T-cell (primary cell): ENCODE measurements at places on chromosomes 3 and 15.

- no peak for DNase-seq
Measured at GRCh38 chr3:140128631-140129030, 193.6 kb downstream of the CLSTN2 start.

GRCh38 chr15:73568564-73569280 is 64.5 kb downstream of the NPTN start:
- no peak for DNase-seq

GRCh38 chr3:40718209-40718608 is 193.4 kb downstream of the ZNF621 start:
- DNase-seq: no peak

- no peak for DNase-seq
Measured at GRCh38 chr15:67828969-67829646, 3.8 kb downstream of the SKOR1 start.

GRCh38 chr3:100891033-100891432 is 102.2 kb downstream of the ABI3BP start:
- no peak for DNase-seq

DNA sequence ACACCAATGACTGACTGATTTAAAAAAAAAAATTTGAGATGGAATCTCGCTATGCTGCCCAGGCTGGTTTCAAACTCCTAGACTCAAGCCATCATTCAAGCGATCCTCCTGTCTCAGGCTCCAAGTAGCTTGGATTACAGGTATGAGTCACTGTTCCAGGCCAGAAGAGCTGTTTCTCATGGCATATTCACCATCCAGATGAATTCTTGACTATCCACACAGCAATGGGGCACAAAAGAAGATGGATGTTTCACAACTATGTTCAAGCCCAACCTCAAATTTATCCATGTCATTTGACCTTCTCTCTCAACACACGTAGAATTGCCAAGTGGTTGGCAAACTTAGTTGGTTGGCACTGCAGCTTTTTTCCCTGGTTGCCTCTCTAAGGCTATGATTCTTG is 40.6 kb downstream of the PRICKLE2 start:
- DNase-seq: no peak

GRCh38 chr15:28080386-28080785 is 18.7 kb downstream of the OCA2 start:
- no peak for DNase-seq

- no peak for DNase-seq
Measured at GRCh38 chr15:63891768-63892133, 58.0 kb upstream of the HERC1 start.

DNA sequence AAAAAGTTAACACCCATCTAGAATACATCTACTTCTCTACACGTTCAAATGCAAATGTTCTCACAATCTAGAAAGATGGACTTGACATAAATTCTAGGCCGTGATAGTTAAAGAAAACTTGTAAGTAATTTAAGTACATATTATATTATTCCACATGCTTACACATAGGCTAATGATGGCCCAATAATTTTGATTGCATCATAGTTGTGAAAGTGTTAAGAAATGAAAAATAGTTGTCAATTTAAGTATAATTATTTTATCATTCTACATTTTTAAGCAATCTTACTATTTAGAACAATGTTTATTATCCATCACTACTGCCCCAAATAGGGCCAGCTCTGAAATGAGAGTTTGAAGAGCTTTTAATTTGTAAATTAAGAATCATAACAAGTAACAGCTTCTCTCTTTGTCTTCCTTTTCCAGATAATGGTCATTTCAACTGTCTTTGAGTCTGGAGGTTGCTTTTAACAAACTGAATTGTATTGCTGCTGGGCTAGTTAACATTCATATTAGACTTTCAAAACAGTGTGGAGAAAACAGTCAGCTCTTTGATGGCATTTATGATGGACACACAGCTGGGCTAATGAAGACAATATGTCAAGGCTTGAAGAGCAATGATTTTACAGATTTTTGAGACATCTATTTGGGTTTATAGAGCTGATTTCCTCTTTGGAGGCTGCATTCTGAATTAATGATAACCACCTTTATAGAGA is 246.1 kb upstream of the KCNH8 start:
- no peak for DNase-seq

DNA sequence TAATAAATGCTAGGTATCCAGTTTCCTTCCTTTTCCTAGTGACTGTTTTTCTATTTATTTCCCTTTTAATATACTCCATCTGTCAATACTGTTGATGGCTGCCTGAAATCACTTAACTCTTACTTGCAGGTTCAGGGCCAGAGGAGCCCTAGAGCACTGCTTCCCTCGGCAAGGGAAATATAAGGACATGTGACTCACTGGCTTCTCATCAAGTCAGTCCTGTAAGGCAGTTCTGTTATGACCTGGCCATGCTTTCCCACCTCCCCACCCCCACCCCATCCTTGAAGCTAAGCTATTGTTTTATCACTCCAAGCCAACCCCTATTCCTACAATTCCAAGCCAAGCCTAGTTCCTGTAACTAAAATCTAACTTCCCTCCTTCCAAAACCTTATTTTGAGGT is 800.7 kb downstream of the ROBO1 start:
- no peak for DNase-seq

DNA sequence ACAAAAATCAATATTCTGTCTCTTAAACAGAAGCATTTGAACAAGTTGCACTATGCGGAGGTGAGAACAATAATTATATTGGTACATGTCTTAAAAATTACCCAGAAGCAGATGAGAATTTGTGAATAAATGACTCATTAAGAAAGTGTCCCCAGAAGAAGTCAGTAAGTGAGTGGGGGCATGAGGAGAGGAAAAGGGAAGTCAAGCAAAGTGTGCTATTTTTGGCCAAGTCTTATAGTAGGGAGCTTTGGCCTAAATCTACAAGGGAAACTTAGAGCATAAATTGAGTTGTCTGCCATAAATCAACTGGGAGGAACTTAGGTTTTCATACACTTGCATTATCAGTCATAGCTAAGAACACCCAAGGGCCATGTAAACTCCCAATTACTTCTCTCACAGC is 86.9 kb upstream of the SATB1 start:
- no peak for DNase-seq

DNA sequence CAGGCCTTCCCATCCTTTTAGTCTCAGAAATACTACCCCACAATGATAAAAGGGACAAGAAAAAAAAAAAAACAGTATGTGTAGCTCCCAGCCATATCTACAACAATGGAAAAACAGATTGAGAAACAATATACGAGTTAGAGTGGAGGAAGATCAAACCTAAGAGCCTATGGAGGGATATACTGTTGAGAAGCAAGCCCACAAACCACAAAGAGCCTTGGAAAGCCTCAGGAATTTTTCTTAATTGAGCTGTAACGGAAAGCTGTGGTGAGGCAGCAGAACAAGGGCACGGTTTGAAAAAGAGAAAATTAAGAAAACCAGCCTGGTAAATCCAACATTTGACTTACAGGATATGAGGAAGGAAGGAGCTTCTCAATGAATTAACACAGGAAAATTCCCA is 21.4 kb downstream of the KPNA1 start:
- DNase-seq: no peak

DNA sequence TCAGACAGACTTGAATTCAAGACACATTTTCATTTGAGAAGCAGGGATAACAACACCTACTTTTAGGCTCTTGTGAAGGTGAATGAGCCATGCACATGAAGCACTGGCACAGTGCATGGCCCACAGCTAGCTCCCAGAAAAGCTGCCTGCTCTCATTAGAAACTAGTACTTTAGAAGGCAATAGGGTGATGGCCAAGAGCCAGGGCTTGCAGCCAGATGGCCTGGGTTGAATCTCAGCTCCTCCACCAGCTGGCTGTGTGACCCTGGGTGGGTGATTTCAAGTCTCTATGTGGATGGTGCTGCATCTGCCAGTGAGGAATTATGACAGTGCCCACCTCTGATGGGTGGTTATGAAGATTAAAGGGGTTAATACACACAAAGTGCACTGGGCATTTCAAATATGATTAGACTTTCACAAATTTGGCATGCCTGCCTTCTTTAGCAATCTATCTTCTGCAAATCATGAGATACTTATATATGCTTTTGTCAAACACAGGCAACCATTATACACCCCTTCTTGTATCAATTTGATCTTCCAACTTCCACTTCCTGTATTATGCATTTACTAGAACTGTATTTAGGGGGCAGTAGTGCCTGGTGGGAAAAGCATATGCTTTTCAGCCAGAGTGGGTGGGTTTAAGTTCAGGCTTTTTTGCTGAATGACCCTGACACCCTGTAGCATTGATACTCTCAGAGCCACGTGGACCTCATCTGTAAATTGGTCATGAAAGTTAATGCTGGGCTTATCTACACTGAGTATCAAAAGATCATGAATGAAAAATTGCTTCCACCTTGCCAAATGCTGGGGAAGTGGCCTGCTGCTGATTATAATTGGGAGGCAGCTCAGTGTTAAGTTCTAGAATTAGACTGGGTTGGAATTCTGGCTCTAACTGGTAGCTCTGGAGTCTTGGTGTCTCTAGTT is 34.7 kb upstream of the RBP1 start:
- DNase-seq: no peak

DNA sequence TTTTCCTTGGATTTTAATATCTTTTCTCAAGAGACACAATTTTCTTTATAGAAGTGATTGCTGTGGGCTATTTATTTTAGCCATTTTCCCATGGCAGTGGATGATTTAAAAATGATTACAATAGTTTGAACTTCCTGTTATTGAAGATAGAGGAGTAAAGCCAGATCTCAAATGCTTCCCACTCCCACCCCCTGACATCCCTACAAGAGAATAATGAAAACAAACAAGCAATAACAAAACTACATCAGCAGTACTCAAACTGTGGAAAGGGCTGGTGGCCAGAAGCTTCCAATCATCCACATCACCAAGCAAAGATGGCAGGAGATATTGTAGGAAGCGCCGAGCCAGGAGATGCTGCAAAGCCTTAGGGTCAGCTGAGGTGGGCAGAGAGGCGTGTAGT is 831.1 kb upstream of the NR2F2 start:
- DNase-seq: no peak

GRCh38 chr3:42123012-42123581 is 31.9 kb downstream of the TRAK1 start:
- no peak for DNase-seq

GRCh38 chr3:182252802-182253201 is 540.5 kb upstream of the ATP11B start:
- DNase-seq: no peak

- DNase-seq: no peak
Measured at GRCh38 chr3:191901741-191902140, 440.8 kb downstream of the PYDC2 start.

- no peak for DNase-seq
Measured at GRCh38 chr15:60539016-60539415, 60.1 kb upstream of the ICE2 start.

- no peak for DNase-seq
Measured at GRCh38 chr3:73207946-73208440, 146.5 kb downstream of the EBLN2 start.

GRCh38 chr15:28022961-28023360 is 76.2 kb downstream of the OCA2 start:
- no peak for DNase-seq

DNA sequence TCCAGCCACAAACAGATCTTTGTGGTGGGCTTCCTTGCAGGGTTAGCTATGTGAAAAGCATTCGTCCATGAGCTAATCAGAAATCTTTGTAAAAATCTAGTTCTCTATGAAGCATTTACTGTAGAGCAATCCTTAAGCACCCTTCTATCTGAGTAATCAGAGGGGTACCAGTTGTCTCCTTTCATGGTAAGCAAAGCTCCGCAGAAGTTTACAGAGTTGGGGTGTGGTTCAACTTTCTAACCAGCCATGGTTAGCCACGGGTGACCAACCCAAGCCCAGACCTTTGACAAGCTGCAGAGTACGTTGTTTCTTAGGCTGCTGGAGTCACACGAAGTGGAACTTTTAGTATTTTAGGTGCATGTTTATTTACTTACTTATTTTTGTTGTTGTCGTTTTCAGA is 77.4 kb downstream of the FLNB start:
- no peak for DNase-seq

GRCh38 chr3:41898631-41899030 is 63.3 kb downstream of the ULK4 start:
- no peak for DNase-seq

DNA sequence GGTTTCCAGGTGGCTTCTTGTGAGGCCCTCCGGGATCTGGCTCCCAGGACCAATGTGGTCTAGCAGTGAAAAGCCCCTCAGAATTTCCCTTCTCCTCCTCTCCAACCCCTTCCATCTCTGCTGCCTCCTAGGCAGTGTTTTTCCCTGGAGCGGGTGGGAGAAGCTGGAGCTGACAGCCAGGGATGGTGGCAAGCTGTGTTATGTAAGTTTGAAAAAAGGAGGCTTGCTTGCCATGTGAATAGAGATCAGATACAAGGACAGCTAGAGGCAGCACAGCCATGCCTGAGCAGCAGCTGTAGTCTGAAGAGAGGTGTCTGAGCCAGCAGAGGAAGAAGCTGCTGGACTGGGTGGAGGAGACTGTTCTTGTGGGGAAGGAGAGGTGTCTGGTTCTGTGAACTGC is 20.6 kb downstream of the SNAPC5 start:
- DNase-seq: no peak

DNA sequence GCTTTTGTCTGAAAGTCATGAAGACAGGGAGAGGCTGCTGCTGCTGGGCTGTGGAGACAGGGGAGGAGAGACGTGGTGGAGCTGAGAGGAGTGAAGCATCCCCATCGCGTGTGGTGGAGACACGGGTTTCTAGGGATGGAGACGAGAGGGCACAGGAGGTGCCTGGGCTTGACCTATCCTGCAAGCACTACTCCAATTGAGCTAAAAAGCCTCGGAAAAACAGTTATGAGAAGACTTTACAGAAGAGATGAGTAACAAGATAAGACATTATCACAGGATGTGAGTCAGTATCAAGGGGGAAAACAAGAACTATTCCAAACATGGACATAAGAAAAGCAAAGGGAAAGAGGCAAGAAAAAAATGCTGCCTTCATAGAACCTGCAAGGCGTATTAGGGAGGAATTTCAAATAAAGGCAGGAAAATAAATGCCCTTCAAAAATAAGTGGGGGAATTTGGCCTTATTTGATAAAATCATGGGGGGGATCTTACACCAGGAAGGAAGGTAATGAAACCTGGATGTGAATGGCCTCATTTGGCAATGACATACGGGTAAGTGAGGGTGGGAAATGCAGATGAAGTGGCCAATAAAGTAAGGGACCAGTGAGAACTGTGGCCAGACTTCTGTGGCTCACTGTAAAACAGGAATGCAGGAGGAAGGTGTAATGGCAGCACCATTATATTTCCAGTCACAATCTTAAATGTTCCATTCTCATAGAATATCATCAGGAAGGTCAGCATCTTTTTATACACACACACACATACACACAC is 97.9 kb downstream of the PLD1 start:
- DNase-seq: no peak

- DNase-seq: no peak
Measured at GRCh38 chr3:55042591-55042990, 114.7 kb upstream of the LRTM1 start.

GRCh38 chr3:45503904-45504651 is 90.5 kb upstream of the LIMD1 start:
- DNase-seq: no peak
